A549 treated with CORT108297 at 1 μM for 4 hours (cell line): ENCODE measurements at places on chromosomes 5 and 9. TPM values are rescaled to one million over a fixed set of nuclear protein-coding genes. Genes with fewer than 3 reads are reported as not detected.

Gene GADD45G
- 0.25 to 0.46 TPM (median 0.34 TPM) in 4 of 5 replicates, not detected in the other for total RNA-seq

Gene RAB3C
- not detected in 5 replicates for total RNA-seq

Gene SLC36A2
- total RNA-seq: not detected in 5 replicates

Gene BSPRY
- total RNA-seq: 0.08 to 0.12 TPM (median 0.09 TPM) in 3 of 5 replicates, not detected in the others

Gene PPP2R2B
- 0.06 to 0.24 TPM (median 0.14 TPM) in 5 replicates for total RNA-seq

Gene EQTN
- total RNA-seq: not detected in 5 replicates

Gene SLC1A3
- 0.20 TPM in 1 of 5 replicates, not detected in the others for total RNA-seq

Gene NPDC1
- 41.2 to 91.4 TPM (median 89.1 TPM) in 5 replicates for total RNA-seq

Gene CNTNAP3B
- total RNA-seq: 15.1 to 19.2 TPM (median 16.9 TPM) in 5 replicates

Gene HIGD2A
- 249 to 273 TPM (median 257 TPM) in 5 replicates for total RNA-seq

Gene LRRC14B
- total RNA-seq: not detected in 5 replicates

Gene ANKRD33B
- total RNA-seq: 8.2 to 12.4 TPM (median 10.8 TPM) in 5 replicates

Gene ARSI
- total RNA-seq: 30.7 to 50.7 TPM (median 44.2 TPM) in 5 replicates
